ENCODE measurements at places on chromosomes 5 and 9.

DNA sequence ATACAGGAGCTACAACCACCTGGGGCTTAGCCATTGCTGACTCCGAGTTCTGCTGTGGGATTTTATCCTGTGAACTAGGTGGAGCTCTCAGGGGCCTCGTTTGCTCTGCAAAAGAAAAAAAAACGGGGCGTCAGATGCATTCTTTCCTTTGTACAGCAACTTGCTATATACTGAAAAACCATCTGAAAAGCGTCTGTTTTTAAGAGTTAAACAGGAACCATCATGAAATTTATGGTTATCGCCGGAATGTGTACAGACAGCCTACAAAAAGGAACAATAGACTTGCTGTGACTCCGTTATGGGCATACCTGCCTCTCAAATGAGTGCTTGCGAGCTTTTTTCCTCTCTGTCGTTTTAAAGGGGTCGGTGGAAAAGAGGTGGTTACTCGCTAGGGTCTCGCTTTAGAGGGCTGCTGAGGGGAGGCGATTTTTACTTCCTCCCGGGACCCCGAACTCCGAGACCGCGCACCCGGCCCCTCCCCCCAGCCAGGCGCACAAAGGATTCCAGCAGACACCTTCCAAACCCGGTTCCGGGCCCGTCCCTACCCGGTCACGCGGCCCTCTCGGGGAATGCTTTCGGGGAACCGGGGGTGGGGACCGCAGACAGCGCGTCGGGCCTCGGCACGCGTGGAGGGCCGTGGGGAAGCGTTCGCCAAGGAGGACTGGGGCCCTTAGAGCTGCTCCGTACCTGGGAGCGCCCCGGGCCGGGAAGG is 826 bp downstream of the PAIP1 start:
- DNase-seq, result peak; percentile 39

DNA sequence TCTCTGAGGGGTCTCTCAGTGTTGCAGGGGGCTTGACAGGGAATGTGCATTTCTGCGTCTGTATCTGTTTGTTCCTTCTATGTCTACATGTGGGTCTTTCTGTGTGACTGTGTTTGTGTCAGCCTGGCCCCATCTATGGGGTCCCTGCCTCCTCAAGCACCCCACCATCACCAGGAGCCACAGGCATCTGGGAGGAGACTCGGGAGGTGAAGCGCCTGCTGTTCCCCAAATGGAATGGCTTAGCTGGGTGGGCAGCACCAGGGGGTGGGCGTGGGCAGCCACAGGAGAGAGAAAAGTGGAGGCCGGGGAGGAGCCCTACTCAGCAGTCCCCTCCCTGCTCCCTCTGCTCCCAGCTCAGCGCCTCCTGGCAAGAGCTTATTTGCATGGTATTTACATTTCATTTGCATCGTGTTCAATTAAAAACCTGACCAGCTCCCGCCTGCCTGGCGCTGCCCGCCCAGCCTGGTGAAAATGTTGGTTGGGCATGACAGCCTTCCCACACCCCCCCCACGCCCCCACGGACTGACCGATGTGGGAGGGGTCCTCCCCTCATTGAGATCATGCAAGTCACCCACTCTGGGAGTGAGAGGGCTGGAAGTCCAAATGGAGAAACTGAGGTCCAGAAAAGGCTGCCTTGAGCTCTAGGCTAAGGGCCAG is 50.5 kb downstream of the CXXC5 start:
- DNase-seq, result no peak

DNA sequence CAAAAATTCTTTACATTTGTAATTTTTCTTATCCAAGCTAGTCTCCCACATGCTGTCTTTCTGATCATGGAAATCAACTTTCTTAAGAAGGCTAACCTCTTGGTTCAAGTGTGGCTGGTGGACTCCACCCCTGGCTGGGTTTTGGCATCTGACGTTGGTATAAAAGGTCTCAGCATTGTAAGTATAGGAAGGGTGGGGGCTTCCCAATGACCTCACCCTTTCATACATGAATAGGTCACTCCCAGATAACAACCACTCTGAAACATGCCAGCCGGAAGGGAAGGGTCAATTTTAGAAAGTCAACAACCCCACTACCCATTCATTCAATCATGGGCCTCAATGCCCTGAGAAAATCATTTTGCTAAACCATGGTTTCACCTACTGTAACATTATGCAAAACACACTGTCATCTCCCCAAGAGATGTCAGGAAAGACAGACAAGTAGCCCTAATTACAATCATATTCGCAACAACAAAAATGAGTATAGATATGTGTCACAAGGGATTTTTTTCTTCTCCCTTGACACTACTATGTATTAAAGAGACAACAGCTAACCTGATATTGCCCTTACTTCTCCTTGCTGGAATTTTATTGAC is 31.9 kb upstream of the PCSK5 start:
- DNase-seq, result no peak

- DNase-seq, result peak; percentile 16
Observed at GRCh38 chr9:134698587-134699342, 57.2 kb downstream of the COL5A1 start.

DNA sequence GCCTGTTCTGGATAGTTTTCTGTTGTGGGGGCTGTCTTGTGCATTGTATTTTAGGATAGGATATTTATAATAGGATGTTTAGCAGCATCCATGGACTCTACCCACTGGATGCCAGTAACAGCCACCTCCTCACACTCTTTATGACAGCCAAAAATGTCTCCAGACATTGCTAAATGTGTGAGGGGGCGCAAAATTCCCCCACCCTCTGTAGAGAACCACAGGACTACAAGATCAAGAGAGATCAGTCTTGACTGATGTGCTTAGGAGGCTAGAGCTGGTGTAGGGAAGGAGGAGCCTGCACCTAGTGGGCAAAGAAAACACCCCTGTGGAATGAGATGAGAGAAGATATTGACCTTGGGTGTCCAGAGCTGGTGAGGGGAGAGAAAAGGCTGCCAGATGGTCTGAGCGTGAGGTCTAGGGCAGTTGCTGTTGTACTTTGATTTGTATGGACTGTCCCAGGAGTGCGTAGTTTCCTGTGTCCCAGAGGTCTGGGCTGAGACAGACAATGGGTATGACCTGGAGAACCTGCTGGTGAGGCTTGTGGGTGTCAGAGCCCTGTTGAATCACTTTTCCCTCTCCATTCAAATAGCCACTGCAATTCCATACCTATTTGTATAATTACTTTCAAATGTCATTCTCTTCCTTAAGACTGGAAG is 16.3 kb downstream of the DAPK1 start:
- no peak for DNase-seq

DNA sequence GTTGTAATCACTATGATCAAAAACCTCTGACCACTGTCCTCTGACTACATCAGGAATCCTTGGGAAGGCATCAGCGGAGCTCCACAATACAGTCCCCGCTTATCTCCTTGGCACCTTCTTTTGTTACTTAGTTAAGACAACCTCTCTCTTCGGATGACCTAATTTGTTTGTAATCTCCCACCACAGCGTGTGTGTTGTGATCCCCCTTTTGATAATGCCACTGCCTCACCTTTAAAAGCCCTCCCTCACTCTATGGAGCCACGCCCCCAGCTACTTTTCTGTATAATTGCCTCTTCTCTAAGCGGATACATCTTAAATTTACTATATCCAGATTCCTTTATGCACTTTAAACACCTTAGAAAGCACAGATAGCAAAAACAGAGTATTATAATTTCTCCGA is 35.9 kb downstream of the OR2Y1 start:
- DNase-seq, result no peak

- DNase-seq, result no peak
Observed at GRCh38 chr5:179290681-179291540, 54.4 kb downstream of the ADAMTS2 start.
